ENCODE measurements at places on chromosomes 16 and 17.

DNA sequence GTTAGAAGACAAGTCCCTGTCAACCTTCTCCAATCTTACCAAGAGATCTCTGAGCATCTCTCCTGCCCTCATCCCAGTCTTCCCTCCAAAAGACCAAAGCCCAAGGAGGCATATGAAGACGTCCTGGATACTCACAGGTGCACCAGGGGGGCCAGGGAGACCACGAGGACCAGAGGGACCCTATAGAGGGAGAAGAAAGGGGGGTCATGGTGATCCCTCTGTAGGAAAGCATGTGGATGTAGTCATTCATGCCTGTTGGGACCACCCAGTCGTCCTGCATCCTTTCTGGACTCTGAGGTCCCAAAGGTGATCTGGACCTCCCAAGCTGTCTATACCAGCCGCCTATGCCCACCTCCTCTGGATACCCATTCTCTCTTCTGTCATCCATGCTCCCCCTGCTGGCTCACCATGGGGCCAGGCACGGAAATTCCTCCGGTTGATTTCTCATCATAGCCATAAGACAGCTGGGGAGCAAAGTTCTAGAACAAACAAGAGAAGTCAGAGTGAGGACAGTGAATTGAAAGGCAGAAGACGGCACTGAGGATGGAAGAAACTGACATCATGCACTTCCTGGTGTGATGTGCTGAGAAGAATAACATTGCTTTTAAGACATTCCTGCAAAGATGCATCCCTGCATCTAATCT lies 3.3 kb downstream of the COL1A1 start:
- no peak for DNase-seq

GRCh38 chr16:79263425-79263824 lies 337.1 kb downstream of the MAF start:
- DNase-seq = no peak

DNA sequence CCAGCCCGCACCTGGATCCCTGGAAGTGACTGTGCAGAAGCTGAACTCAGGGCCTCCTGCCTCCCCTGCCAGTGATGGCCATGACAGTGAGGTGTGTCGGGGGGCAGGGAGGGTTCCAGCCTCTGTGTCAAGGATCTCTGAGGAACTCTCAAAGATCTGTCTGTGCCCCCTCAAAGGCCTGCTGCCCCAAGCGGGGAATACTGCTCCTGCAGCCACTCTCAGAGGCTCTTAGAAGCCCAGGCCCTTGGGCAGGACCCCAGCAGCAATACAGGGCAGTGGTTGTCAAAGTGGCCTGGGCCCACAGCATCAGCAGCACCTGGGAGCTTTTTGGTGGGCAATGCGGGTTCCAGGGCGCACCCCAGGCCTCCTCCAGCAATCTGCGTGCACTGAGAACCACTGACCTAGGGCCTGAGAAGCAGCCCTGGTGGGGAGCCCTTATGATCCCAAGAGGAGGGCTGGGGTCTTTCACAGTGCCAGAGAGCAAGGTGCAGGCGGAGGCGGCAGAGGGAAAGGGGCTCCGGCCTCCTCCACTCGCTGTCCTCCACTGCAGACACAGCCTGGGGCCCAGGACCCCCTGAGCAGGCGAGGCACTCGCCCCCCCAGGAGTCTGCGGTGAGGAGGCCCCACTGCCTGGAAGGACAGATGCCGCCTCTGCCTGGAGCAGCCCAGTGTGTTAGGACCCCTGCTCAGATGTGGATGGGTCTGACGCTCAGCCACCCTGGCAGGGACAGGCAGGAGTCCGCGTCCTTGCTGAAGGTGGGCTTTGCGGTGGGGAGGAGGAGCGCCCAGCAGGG lies 42.1 kb downstream of the ENGASE start:
- DNase-seq = no peak

DNA sequence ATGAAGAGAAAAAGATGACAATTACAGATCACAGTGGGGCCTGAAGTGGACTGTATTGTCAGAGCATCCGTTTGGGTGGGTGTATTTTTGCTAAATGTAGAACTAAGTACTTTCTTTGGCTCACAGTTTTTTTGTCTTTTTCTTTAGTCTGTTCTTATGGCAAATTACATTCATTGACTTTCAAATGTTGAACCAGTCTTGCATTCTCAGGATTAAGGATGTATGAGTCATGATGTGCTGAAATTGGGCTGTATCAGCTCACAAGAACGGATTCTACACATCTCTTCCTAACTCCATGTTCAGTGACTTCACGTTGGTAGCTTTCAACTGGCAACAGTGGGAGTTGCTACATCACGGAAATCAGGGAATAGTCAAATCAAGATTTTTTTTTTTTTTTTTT lies 66.5 kb downstream of the TEX2 start:
- no peak for DNase-seq

- DNase-seq = no peak
These were observed 193.9 kb upstream of the PIRT start for GRCh38 chr17:11031787-11032186.

- no peak for DNase-seq
These were observed 214.8 kb downstream of the PARN start for GRCh38 chr16:14415291-14415690.

- DNase-seq = no peak
These were observed 12.2 kb downstream of the GJD3 start for GRCh38 chr17:40352237-40352778.

- peak; percentile 90 for DNase-seq
These were observed 43.2 kb downstream of the TSC2 start for GRCh38 chr16:2090777-2091546.

DNA sequence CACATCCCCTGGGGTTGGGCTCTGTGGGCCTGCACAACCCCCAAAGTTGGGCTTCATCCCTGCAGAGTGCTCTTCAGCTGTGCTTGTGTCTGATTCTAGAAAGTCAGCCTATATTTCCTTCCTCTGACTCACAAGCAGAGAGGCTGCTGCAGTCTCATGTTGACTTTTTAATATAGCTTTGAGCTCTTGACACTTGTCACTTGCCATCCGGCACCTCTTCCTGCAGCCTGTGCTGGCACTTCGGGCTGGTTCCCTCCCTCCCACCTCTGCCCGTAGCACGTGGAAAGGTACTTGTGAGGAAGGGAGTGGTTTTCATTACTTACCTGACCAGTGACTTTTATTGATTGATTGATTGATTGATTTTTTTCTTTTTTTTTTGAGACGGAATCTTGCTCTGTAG lies 19.0 kb upstream of the JPT2 start:
- DNase-seq = no peak

GRCh38 chr17:50205963-50206505 lies 4.6 kb upstream of the COL1A1 start:
- no peak for DNase-seq

DNA sequence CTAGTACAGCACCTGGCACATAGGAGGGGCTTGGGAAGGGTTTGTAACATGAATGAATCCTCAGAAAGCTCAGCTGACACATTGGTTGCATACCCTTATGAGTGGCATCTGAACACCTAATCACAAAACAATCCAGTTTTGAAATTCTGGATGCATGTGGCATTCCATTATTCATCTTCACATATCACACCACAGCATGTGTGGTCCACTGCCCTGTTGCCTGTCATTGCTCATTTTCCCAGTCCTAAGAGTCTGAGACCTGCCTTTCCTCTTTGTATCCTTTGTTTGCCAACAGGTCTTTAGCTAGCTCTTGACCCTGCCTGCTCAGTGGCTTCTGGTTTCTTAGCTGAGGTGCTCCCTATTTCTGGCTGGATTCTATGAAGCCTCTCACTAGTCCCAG lies 170.8 kb upstream of the ASIC2 start:
- no peak for DNase-seq

DNA sequence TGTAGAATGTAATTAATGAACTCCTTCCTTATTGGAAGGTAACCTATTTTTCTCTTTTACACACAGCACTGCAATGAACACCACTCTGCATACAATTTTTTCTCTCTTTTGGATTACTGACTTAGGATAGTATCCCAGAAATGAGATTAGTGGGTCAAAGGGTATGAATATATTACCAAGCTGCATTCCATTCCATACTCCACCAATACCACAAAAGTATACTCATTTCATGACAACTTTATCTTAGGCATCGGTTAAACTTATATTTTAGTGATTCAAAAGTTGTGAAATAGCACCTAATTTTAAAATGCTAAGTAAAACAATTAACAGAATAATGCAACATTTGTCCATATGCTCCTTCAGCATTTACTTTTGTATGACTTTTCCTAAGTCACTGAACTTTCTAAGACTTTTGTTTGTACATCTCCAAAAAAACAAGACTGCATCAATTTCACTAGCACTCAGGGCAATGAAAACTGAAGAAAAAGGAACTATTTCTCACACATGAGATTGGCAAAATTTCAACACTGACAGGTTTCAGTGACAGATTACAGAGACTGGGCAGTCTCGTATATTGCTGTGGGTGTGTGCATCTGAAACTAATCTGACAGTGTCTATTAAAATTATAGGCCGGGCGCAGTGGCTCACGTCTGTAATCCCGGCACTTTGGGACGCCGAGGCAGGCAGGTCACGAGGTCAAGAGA lies 32.1 kb downstream of the HELZ start:
- no peak for DNase-seq

- DNase-seq = no peak
These were observed 449 bp downstream of the SMCR8 start for GRCh38 chr17:18315562-18315922.

DNA sequence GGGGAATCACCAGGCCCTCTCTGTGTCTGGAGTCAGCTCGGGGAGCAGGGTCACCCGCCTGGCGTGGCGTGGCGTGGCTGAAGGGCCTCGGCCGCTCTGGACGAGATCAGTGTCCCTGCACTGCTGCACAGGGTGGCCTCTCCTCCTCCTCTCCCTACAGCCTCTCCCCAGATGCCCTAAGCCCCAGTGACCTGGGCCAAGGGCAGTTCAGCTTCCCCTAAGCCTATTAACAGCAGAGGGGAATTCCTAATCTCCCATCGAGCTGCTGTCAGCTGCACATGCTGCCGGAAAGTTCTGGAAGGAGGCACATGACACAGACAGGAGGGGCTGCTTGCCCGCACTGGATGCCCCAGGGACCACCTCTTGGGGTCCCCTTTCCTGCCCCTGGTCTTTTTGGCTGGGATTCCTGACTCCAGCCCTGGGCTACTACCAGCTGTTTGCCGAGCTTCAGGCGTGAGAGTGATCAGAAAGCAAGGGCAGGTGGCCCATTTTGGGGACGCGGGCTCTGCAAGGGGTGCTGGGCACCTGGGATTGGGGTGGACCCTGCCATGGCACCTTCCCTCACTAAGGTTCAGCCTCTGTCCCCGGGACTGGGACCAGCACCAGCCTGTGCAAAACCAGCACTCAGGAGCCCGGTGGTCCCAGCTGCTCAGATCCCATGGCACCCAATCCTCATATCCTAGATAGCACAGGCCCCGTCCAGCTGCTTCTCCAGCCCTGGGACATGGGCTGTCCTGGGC lies 794 bp downstream of the PDE6G start:
- no peak for DNase-seq

GRCh38 chr17:9776911-9777310 lies 14.5 kb downstream of the DHRS7C start:
- DNase-seq = no peak

DNA sequence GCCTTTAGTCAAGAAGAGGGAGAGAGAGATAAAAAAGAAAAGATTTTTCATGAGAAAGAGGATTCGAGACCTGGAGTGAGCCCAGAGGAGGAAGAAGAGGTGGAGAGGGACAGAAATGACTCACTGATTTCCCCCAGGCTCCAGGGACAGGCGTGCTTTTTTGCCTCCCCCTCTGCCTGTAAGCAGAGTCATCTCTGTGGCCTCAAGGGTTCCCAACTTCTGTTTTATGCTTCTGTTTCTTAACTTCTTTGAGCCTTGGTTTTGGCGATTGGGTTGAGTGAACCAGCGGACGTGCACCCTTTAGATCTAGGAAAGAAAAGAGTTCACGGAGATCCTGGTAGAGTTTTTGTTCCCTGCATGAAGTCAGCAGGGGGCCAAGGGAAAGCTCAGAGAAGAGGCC lies 147.9 kb upstream of the NOL11 start:
- DNase-seq = no peak

DNA sequence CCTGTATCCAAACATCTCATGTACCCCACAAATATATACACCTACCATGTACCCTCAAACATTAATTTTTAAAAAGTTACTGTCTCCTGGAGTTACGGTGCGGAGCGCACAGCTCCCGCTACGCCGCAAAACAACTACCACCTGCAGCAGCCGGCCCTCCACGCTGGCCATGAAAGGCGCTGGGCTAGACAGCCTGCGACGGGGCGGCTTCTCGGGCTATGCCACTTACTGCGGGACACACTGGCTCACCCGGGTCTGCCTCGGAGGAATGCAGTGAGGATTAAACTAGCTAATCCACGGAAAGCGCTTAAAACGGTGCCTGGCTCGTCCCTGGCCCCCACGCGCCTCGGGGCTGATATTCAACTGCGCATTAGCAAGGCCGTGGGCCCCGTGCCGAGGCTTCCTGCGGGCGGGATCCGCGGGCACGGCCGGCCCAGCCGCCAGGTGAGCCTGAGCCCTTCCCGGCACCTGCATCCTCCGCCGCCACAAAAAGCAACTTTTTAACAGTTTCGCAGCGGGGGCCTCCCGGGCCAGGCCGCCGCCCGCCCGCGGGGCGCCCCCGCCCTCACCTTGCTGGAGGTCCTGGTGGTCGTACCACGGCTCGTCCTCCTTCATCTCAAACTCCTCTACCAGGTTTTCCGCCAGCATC lies 633 bp downstream of the CDR2 start:
- DNase-seq = no peak

DNA sequence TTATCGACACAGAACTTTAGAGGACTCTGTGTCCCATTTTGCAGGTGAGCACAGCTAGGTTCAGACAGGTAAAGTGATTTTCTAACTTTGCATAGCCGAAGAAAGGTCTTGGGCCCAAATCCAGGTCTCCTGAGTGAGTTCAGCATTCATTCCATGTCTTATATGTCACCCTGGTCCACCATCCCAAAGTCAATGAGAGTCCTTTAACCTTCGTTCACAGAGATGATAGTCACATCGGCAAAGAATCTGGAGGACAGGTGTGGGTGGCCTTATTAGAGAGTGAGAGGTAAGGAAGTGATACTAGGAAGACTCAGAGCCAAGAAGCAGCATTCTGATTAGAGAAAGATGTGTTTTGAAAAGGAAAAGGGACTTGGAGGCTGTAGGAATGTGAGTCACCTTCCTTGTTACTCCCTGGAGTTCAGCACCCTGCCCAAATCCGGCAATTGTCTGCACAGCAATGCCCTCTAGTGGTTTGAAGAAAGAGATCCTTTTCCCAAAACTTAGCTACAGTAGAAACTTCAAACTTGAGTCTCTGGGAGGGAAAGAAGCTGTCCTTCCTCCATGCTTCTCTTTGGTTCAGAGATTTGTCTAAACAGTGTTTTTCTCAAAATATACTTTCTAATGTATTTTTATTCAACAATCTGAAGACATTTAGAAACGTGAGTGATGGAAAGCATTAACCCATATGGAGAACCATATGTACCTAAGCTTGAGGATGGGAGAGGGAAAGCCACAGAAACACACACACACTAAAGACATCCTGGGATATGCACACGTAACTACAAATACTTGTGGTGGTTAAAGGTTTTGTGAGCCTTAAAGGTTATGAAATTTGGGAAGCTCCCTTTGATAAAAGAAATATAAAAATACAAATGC lies 96.4 kb upstream of the SHISA6 start:
- no peak for DNase-seq

GRCh38 chr17:43812396-43813265 lies 20.3 kb downstream of the MPP3 start:
- no peak for DNase-seq

Measured in mesothelial cell of epicardium (in vitro differentiated cells).